ENCODE measurements at places on chromosomes 11 and 22. TPM values are rescaled to one million over a fixed set of nuclear protein-coding genes. Genes with fewer than 3 reads are reported as not detected.

- no peak for DNase-seq
- H3K27ac ChIP-seq, result no peak overlapping the region
- H3K4me1 ChIP-seq, result no peaks in the 10 kb centered on the region
- no peaks in the 10 kb centered on the region for H3K27me3 ChIP-seq
Observed at GRCh38 chr11:110493346-110493745, 63.6 kb downstream of the FDX1 start.

DNA sequence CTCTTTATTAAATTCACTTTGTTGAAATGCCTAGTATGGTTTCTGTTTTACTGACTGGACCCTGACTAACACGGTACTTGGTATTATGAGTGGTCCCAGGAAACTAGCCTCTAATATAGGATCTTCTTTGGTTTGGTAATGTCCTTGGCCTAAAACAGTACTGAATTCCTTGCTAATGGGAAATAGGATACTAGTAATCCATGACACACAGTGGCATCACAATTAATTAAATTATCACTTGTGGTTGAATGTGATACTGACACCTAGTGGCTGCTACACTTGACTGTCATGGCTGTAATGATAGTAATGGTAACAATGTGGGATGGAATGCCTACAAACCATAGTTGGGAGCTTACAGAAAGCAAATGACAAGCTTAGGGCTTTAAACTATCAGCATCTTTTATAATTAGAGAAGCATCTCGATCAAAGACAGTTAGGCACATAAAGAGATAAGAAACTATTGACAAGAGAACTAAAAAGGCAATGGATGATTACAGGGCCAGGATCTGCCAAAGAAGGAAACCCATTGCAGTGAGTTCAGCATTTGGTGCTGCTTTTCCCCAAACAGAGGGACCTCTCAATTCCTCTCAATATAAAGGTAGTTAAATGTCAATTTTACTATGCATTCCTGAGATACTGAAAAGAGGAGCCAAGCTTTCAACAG lies 8.6 kb downstream of the DNHD1 start:
- peaks cover 14% of the 10 kb centered on the region for H3K36me3 ChIP-seq
- H3K4me3 ChIP-seq, result no peak overlapping the region
- no peak overlapping the region for H3K27ac ChIP-seq
- H3K27me3 ChIP-seq, result no peaks in the 10 kb centered on the region
- DNase-seq, result no peak

GRCh38 chr11:98180511-98180910 lies 840.2 kb upstream of the CNTN5 start:
- H3K27me3 ChIP-seq, result no peaks in the 10 kb centered on the region
- H3K4me1 ChIP-seq, result no peaks in the 10 kb centered on the region
- no peak overlapping the region for H3K4me3 ChIP-seq
- DNase-seq, result no peak
- H3K36me3 ChIP-seq, result no peaks in the 10 kb centered on the region

DNA sequence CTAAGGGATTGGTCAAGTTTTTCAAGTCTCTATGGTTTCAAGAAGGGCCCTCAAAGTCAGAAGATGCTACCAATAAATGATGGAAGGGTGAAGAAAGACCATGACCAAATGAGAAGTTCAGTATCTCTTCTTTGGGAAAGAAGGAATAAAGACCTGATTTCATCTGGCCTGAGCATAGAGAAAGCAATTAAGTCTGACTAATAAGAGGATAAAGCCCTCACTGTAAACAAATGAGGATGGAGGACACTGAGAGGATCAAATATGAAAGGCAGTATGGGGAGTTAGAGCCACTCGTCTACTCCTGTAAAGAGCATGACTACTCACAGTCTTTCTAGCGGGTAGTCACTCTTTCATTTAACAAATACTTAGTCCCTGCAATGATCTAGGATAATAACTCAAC lies 44.6 kb downstream of the FAM168A start:
- no peak overlapping the region for H3K27ac ChIP-seq
- H3K27me3 ChIP-seq, result no peaks in the 10 kb centered on the region
- DNase-seq, result no peak

The APOBEC3F gene
- 3.5 TPM for total RNA-seq

The TOP3B gene
- total RNA-seq, result 24.3 TPM

Measured in tibial nerve (tissue), 4 donors.